CD4-positive, alpha-beta T cell treated with Interleukin-2 at 100 ng/mL for 4 hours (primary cell): ENCODE measurements at places on chromosomes 7 and 10.
A peak's percentile ranks its signal among the peaks of the same experiment; 100 is the strongest.

DNA sequence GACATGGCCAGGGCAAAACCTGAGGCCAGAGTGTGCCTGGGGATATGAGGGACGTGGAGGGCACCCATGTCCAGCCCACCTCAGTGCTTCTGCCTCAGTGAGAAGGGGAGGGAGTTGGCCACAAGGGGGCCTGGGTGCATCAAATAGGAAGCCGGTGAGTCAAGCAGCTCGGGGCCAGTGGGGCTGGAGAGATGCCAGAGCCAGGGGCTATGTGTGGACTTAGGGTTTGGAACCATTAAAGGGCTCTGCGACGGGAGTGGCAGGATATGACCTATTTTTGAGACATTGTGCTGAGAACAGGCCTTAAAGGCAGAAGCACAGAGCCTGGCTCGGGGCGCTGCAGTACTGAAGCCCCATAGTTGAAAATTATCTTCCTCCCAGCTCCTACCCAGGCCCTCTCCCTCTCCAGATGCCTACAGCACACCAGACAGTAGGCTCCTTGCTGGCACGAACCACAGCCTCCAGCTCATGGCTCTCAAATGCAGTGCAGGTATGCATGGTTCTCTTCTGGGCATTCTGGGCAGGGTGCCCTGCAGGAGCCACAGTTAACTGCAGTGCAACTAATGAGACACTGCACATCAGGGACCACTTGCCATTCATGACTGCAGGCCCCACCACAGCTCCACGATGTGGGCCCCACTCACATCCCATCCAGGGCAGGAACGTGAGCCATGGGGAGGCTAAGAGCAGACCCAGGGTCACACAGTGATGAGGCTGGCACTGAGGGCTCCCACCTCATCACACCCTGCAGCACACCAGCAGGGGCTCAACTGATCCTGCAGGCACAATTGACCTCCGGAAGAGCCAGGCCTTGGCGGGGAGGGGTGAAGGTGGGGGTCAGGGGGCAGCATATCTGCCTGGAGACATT, 7.2 kb upstream of the PGAM2 start:
- peak; percentile 42 for DNase-seq

GRCh38 chr7:64946772-64947171, 43.7 kb downstream of the ZNF273 start:
- peak; percentile 3 for DNase-seq

- no peak for DNase-seq
These were observed 31.5 kb downstream of the SHTN1 start for GRCh38 chr10:116973371-116973905.

GRCh38 chr7:2717293-2718261, 29.6 kb downstream of the AMZ1 start:
- DNase-seq: peak; percentile 15

- no peak for DNase-seq
These were observed 184.8 kb upstream of the NRP1 start for GRCh38 chr10:33519130-33519860.

DNA sequence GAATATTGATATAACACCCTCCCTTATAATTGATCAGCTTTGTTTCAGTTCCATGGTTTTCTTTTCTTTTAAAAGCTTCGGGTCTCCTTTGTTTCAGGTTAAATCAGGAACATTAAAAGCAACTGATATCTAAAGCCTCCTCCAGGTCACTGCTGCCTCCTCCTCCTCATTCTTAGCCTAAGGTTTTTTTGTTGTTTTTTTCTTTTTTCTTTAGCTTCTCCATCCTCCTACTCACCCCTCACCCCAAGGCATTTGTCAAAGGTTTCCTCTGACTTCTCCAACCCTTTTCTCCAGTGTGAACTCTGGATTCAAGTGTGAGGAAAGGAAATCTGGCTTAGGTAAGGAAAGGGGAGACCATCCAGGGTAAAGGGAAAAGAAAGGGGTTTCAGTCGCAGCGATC, 420.2 kb upstream of the NFE2L3 start:
- no peak for DNase-seq

DNA sequence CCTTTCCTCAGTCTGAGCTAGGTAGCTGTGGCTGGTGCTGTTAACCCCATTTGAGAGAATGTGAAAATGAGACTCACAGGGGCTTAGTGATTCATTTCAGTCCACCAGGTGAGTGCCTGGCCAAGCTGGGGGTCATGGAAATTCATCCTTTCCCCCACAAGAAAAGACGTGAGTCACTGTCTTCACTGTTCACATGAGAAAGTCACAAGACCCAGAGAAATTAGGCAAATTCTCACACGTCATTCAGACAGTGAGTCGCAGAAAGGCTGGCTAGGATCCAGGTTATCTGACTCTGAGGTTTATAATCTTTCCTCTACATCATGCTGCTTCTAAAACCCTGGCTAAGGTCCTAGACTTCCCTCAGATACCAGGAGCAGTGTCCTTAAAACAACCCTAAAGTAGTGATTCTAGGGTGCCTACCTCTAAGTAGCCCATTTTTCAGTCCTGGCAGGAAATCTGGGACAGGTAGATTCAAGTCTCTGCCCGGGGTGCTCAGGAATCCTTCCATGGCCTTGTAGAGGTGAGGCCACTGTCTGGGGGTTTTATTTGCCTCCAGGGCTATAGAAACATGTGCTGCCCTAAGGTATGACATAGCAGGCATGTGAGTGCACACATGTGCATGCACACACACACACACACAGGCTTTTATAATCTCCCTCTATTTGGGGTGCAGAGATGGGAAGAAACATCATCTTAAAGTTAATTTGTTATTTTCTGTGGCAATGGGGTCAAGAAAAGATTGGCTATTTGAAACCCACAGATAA, 427.9 kb upstream of the CELF2 start:
- DNase-seq: no peak

DNA sequence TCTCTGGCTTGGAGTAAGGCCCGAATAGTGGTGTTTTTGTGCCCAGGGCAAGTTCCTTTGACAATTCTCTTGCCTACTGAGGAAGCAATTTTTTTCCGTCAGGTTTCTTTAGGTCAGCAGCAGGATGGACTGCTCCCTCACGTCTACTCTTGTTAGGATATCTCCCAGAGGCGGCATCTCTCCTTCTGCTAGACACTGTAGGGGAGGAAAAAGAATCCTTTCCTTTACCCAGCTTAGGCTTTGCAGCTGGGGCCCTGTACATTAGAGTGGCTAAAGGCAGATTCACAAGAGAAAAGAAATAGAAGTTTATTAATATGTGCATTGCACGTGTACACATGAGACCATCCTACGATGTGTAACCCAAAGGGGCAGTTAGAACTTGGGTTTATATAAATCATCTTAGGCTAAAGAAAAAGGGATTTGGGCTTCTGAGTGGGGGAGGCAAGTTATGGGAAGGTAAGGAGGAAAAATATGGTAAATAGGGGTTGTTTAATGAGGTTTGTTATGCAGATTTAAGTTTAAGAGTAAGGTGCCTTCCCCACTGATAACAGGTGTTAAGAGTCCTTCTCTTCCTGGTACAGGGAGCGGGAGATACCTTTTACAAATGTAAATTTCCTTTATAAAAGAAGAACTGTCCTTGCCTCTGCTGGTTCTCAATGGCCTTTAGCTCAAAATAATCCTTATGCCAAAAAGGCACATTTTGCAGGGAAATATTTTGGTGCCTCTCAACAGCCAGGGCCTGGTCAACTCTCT, 156.4 kb downstream of the AOAH start:
- no peak for DNase-seq

DNA sequence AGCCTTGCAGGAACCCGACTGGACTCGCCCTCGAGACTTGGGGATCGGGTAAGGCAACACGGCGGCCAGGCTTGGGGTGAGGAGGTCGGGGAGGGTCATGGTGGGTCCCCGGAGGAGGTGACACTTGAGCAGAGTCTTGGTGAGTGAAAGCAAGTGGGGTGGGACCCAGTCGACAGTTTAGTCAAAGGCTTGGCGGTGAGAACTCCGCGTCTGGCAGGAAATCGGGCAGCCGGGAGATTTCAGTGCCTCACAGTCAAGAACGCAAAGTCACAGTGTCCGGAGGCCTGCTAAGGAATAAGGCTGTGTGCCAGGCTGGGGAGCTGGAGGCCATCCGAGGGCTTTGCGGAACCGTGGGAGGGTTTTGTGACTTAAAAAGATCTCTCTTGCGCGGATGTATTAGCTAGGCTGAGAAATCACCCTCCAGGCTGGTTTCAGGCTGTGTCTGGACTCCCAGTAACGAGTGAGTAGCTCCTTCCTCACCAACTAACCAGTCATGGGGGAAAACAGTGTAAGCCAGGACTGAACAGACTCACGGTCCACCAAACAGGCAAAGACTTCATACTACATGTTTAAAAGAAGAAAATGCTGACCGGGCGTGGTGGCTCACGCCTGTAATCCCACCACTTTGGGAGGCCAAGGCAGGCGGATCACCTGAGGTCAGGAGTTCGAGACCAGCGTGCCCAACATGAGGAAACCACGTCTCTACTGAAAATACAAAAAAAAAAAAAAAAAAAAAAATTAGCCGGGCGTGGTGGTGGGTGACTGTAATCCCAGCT, 613 bp downstream of the AP5Z1 start:
- peak; percentile 55 for DNase-seq

GRCh38 chr7:148978091-148978490, 50.2 kb downstream of the PDIA4 start:
- no peak for DNase-seq

- DNase-seq: no peak
These were observed 97.1 kb downstream of the GPR85 start for GRCh38 chr7:112989531-112989930.

GRCh38 chr7:69204943-69205342, 393.3 kb upstream of the AUTS2 start:
- DNase-seq: no peak

- DNase-seq: no peak
These were observed 34.4 kb upstream of the ZMIZ1 start for GRCh38 chr10:79034271-79034876.

DNA sequence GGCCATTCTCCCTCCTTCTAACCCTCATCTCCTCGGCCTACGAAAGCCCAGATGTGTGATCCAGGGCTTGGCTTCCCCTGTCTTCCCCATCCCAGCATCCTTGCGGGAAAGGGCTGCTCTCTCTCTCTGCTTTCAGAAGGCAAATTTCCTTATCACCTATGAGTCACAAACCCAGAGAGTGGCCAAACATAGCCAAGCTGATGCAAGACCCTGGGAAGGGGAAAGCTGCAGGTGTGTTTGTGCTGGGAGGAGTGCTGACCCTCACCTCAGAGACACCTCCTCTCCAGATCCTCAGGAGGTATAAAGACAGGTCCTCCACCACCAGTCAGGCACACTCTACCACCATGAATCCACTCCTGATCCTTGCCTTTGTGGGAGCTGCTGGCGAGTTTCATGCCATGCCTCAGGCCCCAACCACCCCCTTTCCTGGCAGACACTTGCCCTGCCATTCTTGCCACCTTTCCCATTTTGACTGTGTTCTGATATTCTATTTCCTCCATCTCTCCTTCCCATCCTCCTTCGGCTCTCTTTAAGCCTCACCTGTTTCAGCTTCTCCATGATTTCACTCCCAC, 10.6 kb upstream of the PRSS2 start:
- DNase-seq: no peak

- DNase-seq: no peak
These were observed 20.8 kb upstream of the SH3PXD2A start for GRCh38 chr10:103876155-103876554.

GRCh38 chr7:65846008-65846570, 26.8 kb upstream of the VKORC1L1 start:
- no peak for DNase-seq

GRCh38 chr7:11737723-11738122, 94.3 kb downstream of the THSD7A start:
- no peak for DNase-seq

- no peak for DNase-seq
These were observed 3.5 kb downstream of the THAP5 start for GRCh38 chr7:108565987-108566386.

DNA sequence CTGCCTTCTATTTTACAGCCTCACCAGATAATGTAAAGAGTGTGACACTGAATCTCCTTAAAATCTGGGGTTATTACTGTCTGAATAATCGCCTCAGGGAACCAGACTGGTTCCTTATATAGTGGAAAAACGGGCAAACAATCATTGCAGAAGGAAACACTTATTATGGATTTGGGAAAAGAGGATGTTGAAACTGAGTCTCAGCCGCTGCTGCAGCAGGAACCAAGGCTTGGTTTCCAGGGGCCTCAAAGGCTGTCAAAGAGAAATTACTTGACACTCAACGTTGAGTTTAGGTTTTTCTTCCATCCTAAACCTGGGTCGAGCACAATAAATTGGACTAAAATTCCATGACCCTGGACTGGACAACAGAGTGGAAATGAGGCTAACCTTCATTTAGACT, 103.8 kb upstream of the AHR start:
- no peak for DNase-seq

DNA sequence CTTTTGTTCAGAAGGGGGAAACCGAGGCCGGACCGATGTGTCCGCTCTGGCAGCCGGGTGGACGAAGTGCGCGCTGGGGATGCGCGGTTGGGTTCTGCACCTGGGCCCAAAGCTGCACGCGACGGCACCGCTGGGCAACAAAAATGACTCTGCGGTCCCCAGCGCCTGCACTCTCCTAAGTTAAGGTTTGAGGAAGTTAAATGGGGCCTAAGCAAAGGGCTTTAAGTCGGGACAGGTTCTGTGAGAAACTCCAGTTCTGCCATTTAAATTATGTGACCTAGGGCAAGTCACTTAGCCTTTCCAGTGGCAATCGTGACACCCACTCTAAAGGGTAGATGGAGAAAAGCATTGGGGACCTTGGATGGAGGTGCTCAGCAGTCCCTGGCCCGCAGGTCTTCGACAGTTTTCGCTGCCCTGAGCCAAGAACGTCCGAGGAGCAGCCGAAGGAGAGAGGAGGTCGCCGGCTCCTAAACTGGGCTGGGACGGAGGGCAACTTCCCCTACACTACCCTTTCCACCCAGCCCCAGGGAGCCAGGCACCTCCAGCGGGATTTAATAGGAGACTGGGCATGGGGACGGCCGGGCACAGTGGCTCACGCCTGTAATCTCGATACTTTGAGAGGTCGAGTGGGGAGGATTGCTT, 534 bp upstream of the ACBD5 start:
- DNase-seq: no peak

DNA sequence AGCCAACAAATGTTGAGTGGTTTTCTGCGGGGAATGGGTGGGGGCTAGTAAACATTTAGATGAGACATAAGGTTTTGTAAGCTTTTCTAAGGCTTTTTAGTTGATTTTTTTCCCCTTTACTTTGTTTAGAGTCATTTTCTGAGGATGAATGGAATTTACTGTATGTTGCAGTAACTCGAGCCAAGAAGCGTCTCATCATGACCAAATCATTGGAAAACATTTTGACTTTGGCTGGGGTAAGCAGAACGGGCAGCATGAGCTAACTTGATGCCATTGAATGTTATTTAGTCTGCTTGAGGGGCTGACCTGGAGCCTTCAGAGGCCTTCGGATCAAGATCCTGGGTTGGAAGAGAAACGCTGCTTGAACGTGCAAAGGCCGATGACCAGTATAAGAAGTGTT, 37.3 kb downstream of the FBH1 start:
- DNase-seq: no peak

GRCh38 chr10:104641187-104641936, at the start of gene SORCS3:
SORCS3 (plus strand) TSS chr10:104641290.
- DNase-seq: no peak

GRCh38 chr10:116097239-116097784, 175.7 kb downstream of the GFRA1 start:
- no peak for DNase-seq

GRCh38 chr7:114554781-114555537, 140.3 kb downstream of the FOXP2 start:
- DNase-seq: no peak
